DMS 273 treated with DMSO at 0.1 percent for 48 hours (cell line): ENCODE measurements at places on chromosomes 13 and 19.

- no peak for DNase-seq
Observed at GRCh38 chr19:18109341-18109732, 11.8 kb downstream of the MAST3 start.

DNA sequence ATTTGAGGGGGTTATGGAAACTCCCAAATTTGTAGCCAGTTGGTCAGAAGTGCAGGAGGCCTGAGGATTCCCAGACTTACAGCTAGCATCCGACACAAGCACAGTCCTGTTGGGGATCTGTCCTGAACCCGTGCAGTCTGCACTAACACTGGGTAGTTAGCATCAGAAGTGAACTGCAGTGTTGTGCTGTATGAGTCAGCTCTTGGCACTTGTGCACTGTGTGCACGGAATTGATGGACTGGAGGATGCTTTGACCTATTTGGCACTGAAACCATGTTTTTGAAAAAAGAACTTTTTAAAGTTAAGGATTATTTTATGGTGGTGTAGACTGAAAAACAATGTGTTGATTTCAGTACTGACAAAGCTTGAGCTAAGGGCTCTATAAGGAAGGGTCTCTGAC, 279.0 kb downstream of the NHLRC3 start:
- DNase-seq, result no peak

GRCh38 chr19:58117841-58118575, 20.0 kb upstream of the ZSCAN18 start:
- no peak for DNase-seq

- DNase-seq, result no peak
Observed at GRCh38 chr19:45349430-45349941, 8.9 kb downstream of the KLC3 start.

GRCh38 chr13:28246891-28247290, 108.5 kb downstream of the PAN3 start:
- DNase-seq, result no peak

GRCh38 chr13:46963904-46964303, 67.1 kb upstream of the HTR2A start:
- no peak for DNase-seq

- no peak for DNase-seq
Observed at GRCh38 chr19:48683349-48683748, 10.5 kb upstream of the NTN5 start.

- DNase-seq, result no peak
Observed at GRCh38 chr19:29872224-29872731, 60.5 kb downstream of the CCNE1 start.

GRCh38 chr19:12092956-12093355, 28.4 kb downstream of the ZNF844 start:
- no peak for DNase-seq

DNA sequence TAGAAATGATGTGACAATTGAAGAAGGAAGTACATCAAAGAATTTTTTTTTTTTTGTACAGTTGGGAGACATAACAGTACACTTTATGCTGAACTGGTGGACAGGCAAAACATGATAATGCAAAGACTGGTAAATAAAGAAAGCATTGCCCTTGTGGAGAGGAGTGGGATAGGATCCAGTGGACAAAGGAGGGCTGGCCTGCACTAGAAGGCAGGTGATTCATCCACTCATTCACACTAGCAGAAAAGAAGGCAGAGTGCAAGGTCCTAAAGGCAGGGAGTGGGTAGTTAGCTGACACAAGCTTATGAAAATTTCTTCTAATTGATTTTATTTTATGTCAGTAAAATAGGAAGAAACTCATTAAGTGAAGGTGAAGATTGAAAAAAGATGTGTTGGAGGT, 17.6 kb upstream of the NALCN start:
- DNase-seq, result no peak

- DNase-seq, result no peak
Observed at GRCh38 chr19:47152632-47153031, 22.0 kb downstream of the SAE1 start.

DNA sequence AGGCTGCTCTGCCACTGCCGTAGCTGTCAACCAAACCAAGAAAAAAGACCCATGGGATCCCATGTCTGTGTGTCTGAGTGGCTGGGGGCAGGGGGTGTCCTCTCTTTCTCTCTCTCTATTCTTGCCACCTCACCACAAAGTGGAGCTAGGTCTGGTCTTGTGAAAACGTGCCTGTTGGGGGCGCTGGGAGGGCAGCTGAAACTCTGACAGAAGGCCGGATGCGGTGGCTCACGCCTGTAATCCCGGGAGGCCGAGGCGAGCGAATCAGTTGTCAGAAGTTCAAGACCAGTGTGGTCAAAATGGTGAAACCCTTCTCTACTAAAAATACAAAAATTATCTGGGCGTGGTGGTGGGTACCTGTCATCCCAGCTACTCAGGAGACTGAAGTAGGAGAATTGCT, 29.2 kb downstream of the ZNF146 start:
- no peak for DNase-seq

DNA sequence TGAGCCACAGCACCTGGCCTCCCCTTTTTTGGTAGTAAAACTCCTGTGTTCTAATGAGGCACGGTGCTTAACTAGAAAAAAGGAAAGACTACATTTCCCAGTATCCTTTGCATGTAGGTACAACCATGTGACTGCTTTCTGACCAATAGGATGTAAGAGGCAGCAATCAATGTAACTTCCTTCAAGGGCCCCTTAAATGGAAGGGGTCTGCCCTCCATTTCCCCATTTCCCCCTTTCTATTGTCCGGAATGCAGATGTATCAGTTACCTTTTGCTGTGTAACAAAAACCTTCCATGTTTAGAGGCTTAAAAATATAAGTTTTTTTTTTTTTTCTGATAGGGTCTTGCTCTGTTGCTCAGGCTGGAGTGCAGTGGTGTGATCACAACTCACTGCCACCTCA, 2.2 kb downstream of the GPR32 start:
- DNase-seq, result no peak

- DNase-seq, result no peak
Observed at GRCh38 chr19:49758292-49758691, 4.8 kb downstream of the TSKS start.

- DNase-seq, result no peak
Observed at GRCh38 chr13:113832631-113833030, 31.2 kb downstream of the GAS6 start.

DNA sequence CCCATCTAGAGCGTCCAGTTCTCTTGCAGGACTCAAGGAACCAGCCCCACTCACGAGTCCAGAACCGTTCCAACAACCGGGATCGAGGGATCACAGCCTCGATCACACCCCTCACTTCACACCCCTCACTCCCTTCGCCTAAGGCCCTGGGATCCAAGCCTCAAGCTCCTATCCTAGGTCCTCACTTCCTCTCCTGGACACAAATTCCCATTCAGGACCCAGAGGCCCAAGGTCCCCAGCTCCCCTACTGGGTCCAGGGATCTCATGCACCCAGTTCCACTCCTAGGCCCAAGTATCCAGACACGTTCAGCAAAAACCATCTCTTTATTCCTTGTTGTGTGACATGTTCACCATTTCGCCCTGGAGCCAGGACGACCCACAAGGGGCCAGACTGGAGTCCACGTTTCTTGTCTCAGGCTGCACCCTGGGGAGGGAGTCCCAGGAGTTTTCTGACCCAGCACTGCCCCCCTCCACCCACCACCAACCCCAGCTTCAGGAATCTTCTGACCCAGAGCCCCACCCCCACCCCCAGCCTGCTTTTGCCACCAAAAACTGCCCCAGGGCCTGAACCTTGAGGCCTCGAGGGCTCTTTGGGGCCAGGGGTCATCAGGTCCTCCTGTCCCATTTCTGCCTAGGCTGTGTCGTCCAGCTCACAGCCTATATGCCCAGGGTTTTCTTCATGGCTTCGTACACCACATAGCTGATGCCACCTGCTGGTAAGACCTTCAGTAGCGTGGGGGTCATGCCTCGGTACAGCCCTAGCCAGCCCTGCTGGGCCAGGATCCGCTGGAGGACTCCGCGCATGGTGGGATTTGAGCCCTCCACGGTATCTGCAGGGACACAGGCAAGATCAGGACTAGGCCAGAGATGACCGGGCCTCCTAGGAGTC, 1.4 kb upstream of the KHSRP start:
- DNase-seq, result no peak

DNA sequence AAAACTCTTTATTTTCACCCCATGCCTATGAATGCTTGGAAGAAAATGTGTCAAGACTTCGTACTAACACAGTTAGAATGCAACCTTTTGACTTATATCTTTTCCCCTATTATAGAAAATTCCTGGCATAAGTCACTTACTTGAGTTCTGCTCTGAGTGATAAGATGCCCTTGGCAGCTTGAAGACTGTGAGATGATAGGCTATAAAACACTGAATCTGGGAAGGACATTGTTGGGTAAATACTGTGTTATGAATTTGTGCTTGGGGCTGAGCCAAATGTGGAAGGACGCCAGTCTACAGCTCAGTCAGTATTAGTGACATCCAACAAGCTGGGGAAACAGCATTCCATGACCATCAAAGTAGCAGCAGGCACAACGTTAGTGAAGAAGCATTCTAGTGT, 368.0 kb upstream of the SGCG start:
- DNase-seq, result no peak
